ENCODE measurements at places on chromosomes 2 and 18.

DNA sequence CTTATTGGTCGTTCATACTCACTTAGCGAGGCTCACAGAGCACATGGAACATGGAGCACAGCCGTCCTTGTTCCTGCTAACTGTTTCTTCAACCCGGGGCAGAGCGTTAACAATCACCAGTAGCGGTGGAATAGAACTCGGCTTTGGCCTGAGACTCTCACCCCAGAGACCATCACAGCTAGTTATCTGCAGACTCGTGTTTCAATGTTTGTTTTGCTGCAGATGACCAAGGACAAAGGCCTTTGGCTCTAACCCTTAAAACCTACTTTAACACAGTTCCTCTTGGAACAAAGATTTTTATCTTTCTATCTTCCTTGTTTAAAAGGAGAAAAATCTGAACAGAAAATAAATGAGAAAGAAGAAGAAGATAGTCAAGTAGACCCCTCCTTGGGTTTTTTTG, 320.2 kb upstream of the UBE2E3 start:
- no peak for DNase-seq

DNA sequence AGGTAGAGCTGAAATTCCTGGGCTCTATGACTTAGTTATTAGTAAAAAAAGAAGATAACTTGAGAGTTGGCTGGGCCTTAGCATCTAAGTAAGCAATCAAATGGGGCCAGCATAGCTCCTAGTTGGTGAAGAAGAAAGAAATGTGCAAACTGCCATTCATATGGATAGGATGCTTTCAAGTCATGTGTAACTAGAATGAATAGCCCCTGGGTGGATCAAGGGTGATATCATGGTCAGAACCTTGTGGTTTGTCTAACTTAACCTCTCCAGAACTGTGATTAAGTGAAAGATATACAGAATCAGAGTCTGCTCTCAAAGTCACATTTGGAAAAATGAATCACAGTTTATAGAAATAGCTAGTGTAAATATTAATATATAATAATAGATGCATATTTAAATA, 198.7 kb upstream of the DTNA start:
- DNase-seq: no peak

DNA sequence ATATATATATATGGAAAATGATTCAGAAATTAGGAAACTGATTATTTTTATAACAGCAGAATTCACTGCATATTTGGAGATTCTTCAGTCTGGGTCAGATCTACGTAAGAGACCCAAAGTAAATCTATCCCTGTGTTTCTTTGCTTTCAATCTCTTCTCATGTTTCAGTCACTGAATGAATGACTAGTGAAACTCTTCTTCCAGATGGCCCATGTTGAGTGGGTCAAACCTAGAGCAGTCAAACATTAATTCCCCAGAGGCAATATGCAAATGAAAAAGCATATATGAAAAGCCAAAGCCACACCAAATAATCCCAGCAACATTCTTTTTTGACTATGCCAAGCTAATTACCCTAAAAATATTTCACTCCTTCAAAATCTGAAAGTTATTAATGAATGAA, 317.3 kb downstream of the RBM43 start:
- DNase-seq: no peak

DNA sequence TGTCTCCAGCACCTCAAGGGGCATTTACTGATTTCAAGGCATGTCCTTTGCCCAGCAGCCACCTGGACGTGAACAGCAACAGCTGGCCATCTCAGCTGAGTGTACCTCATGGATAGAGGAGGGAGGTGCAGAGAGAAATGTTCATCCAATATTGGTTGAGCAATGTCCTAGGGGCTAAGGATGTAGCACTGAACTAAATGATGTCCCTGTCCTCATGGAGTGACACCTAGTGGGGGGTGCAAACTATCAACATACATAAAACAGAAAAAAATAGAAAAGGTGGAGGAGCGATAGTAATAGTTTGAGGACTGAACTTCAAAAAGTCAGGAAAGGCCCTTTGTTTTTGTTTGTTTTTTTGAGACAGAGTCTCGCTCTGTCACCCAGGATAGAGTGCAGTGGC, 4.8 kb upstream of the UGGT1 start:
- no peak for DNase-seq

DNA sequence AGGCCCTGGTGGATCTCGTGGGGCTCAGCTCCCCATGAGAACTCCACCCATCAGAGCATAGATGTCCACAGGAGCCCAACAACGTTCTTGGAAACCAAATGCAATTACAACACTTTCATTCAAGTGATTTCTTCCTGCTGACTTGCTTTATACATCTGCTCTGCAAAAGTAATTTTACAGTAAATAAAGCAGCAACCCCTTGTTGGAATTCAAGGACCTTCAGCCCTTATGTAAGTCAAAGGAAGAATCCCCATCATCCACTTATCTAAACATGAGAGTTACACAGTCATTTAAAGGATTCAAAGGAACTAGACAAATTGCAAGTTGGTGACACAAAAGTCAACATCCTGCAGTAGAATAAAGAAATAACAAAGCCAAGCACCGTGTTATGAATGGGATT, 17.1 kb upstream of the ANTXR1 start:
- DNase-seq: no peak

DNA sequence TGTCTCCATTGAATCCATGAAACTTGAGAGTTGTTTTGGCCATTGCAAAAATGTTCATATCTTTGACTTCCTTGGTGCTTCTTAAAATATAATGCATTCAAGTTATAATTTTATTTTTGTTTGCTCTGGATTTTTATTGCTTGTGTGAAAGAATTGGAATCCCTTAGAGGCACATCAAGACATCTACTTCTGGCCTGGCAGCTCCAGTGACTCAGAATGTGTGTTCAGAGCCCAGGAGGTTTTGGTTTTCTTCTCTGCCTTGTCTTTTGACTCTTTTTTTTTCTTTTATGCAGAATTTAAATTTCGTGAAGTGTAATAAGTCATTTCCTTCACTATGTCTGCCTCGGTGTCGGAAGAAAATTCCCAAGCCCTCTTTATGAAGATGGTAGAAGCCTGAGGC, 180.2 kb downstream of the LTBP1 start:
- no peak for DNase-seq
